GM13976 (cell line): ENCODE measurements at places on chromosomes 11 and 22.

GRCh38 chr22:19578180-19579004, 54.2 kb upstream of the CLDN5 start:
- no peak for DNase-seq

DNA sequence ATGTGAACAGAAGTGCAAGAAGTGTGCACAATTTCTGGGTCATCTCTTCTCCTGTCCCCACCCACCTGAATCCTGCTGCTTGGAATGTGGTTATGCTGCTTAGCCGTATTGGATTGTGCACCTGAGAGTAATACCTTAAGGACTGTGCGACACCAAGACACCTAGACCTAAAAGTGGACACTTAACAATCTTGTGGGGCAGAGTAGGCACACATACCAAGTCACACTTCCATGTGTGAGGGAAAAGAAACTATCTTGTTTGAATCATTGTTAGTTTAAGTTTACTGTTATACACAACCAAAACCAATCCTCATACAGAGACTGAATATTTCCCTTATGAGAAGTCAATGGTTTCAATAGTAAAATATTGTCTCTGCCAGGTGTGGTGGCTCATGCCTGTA, 93.7 kb downstream of the CCDC83 start:
- no peak for DNase-seq

DNA sequence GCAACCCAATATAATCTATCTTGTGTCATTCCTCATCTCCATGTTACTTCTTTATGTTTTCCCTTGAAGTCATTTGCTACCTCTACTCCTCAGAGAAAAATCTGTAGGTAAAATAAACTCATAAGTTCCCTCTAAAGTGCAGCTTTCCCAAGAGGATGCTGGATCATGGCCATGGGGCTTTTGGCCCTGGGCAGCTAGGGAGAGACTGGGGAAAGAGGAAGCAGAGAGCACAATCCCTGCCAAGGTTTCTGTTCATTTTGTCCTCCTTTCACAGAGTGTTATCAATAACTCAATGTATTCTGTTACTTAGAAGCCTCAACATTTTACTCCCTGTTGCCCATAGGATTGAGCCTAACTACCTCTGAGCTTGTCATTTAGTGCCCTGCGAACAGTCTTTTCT, 9.0 kb downstream of the RNF121 start:
- DNase-seq, result no peak

GRCh38 chr11:120034176-120034875, 103.6 kb downstream of the TRIM29 start:
- DNase-seq, result no peak

- no peak for DNase-seq
Observed at GRCh38 chr11:66238786-66239413, 29.5 kb upstream of the RAB1B start.

- no peak for DNase-seq
Observed at GRCh38 chr11:68803766-68804165, 38.0 kb downstream of the CPT1A start.

DNA sequence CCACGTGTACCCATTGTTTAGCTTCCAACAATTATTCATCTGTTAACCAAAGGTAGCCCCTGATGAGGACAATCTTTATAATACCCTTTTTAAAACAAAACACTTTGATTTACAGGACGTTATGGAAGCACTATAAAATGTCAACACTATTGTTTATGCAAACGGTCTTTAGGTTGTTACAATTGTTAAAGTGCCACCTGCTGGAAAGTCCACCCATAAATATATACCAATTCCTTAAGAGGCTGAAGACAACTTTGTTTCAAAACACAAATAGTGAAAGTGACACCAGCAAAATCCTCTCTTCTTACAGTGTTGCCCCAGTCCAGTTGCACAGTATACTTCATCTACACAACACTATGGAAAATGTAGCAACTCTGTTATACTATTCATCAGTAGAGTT, 68.9 kb upstream of the SLN start:
- no peak for DNase-seq

GRCh38 chr22:42889304-42889703, 32.2 kb upstream of the ARFGAP3 start:
- DNase-seq, result peak; percentile 88

- no peak for DNase-seq
Observed at GRCh38 chr22:37079668-37080171, 28.2 kb downstream of the KCTD17 start.

- no peak for DNase-seq
Observed at GRCh38 chr11:64371201-64371600, 12.2 kb downstream of the RPS6KA4 start.

DNA sequence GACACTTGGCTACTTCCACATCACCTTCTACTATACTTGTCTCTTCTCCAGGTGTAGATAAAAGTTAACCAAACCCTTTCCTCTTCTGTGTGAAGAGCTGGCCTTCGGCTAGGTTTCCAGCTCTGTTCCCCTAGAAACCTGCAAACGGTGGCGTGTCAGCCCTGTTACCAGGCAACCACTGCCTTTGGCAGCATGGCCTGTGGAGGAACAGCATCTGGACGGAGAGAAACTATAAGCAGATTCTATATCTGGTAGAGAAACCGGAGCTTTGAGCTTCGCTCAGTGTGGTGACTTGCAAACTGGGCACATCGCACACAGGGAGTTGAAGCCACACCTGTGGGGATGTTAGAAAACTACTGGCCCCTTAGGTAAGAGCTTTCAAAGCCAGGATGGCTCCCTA, 35.9 kb downstream of the ARAP1 start:
- DNase-seq, result no peak

DNA sequence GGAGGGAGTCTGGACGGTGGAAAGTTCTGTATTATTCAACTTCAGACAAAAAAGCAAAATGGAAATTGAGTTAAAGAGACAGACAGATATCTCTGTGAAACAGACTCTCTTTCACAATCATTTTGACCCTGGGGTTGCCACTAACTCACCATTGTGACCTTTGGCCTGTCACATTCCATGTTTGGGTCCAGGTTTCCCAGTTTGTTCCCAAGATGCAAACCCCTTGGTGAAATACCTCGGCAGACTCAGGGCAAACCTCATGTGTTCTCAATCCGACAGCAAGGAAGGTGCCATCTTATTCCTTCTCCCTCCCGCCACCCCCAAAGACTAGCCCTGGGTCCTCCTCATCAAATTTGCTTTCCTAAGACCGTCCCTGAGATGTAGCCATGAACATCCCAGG, 41.8 kb downstream of the GALNT18 start:
- no peak for DNase-seq

DNA sequence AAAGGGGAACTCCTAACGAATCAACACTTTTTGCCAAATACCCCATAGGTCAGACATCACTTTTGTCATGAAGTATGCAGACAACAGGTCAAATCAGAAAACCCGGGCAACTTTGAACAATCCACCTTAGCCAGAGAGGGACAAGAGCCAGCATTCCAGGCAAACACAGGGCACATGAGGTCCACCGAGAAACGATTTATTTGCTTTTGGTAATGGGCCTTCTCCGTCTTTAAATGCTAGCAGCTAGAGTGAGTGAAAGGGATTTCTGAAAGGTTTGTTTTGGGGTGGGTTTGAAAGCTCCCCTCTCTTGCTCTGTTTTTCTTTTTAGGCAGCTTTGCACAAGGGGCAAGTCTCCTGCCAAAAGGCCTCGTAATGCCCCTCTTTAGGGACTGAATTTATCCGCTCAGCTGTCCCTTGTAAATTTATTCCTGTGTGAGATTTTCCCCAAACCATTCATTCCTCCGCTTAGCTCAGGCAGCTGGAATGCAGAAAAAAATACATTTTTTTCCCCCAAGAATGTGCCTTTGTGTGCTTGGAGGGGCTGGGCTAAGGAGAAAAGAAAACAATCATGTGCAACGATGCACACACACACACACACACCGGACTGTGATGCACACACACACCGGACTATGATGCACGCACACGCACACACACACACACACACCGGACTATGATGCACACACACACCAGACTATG, 196.9 kb downstream of the SNX19 start:
- no peak for DNase-seq

DNA sequence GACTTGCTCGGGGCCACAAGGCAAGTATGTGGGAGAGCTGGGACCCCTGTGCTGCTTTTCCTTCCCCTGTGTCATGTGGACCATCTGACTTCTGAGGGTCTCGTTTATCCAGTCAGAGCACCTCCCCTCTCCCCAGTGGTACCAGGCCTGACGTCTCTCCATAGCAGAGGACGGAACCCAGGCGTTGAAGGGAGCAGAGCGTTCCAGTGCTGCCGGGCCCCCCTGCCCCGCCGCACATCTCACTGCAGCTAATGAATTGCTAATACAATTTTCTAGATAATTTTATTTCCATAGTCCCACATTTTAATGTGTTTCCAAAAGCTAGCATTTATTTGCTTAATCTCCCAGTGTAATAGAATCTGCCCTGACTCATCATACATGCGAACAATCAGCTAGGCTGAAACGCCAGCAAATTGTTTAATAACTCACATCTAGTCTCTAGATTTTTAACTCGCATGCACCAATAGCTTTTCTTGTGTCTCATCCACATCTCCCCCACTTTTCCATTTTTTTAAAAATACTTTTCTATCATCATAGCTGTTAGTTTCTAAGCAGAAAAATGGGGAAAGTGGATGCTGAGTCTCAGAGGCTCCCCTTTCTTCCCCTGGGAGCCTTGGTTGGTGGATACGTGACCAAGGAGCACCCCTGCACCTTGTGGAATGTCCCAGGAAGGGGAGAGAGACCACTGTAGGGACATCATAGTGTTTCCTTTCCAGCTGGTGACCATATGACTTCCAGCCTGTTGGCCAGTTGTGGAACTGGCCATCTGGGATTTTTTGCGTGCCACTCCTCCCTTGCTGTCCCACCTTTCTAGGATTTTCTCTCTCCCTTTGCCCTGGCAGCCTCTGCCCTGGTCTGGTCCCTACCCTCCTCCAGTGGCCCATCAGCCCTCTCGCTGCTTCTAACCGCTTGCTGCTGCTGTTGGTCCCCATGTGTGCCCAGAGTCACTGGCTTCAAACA, 58.6 kb upstream of the NNMT start:
- no peak for DNase-seq

- no peak for DNase-seq
Observed at GRCh38 chr11:63504933-63505586, 824 bp upstream of the LGALS12 start.

- no peak for DNase-seq
Observed at GRCh38 chr11:117633976-117634755, 162.8 kb downstream of the DSCAML1 start.

GRCh38 chr11:78432956-78433355, 15.3 kb upstream of the GAB2 start:
- DNase-seq, result no peak

GRCh38 chr22:18950141-18950540, 14.0 kb upstream of the PRODH start:
- DNase-seq, result no peak

- no peak for DNase-seq
Observed at GRCh38 chr11:6258141-6258540, 1.5 kb upstream of the CCKBR start.

DNA sequence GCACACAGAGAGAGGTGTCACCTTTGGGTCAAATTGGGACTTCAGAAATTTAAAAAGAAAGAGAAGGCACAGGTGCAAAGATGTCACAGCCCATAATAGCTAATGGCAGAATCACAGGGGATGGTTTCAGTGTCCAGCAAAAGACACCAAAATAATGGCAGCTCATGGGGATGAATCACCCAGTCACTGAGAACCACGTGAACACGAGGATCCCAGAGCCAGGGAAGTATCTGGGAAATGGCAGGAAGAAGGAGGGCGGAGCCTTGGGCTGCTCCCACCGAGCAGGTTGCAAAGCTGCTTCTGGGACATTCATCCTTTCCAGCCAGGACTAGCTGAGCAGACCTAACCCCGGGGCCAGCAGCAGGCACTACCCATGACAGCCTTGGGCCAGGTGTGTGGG, 45.6 kb downstream of the TRMU start:
- DNase-seq, result no peak

GRCh38 chr11:41872426-41872825, 413.0 kb upstream of the LRRC4C start:
- no peak for DNase-seq

GRCh38 chr11:1181853-1182535, 24.2 kb downstream of the MUC5AC start:
- DNase-seq, result no peak

DNA sequence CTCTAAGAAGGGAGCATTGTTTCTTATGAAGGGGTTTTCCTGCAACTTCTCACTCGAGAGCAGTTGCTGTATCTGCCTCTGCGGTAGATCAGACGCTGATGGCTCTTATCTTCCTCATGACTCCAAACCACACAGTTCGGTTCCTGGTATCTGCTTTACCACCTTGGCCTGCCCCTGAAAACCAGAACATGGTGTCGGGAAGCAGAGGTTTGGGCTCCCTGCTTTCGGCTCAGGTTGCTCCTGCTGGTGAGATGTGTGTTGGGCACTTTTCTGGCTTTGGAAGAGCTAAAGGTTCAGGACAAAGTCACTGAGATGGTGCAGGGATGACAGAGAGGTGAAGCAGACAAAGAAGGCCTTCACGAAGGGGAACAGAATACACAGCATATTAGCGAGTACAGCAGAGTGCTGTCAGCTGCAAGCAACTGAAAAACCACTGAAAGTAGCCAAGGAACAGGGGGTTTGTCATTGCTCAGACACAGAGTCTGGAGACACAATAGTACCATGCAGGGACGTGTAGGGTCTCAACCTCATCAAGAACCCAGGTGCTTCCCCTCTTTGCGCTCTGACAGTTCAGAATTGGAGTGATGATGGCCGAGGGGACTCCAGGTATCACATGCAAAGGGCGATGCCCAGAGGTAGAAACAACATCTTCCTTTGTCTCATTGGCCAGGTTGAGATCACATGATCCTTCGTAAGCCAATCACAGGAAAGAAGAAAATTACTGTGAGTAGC, 11.9 kb upstream of the CSF2RB start:
- peak; percentile 76 for DNase-seq

DNA sequence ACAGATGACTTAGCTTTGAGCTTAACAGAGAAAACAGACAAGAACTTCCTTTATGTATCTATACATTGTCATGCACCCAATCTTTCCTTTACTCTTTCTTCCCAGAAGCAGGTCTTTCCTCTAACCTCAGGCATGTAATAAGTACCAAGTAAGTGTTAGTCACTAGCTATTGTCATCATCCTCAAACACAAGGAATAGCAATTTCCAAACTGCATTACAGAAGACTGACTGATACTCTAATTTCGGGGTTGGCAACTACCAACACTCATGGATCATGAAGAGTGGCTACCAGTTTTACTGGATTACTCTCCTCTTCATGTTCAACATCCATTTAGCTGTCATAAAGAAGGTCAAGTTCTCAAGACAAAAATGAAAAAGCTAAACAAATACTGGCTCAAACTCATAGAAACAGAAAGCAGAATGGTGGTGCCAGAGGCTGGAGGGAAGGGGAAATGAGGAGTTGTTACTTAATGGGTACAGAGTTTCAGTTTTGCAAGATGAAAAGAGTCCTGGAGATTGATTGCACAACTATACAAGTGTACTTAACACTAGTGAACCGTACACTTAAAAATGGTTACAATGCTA, 111.6 kb downstream of the SIK3 start:
- no peak for DNase-seq

- no peak for DNase-seq
Observed at GRCh38 chr11:79506734-79507344, 66.0 kb upstream of the TENM4 start.

DNA sequence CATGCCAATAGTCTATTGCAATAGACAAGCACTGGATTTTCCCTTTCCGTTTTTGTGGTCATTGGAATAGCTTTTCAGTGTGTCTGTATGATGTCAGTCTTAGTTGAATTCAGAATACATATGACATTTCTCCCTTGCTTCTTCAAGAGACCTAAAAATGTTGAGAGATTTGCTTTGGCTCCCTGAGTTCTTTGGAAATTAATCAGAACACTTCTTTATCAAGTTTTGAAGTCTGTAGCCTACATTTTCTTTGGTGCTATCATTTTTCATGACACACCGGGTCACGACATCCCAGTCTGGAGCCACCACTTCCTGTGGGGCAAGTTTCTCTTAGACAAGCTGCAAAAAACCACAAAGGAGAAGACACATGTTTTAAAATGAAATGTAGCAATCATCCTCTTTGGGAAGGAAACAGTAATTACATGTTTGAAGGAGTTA, 847.1 kb downstream of the OPCML start:
- no peak for DNase-seq
